ENCODE measurements at places on chromosomes 3 and 15.

- no peak for DNase-seq
Measured at GRCh38 chr3:16101295-16102186, 72.9 kb upstream of the GALNT15 start.

DNA sequence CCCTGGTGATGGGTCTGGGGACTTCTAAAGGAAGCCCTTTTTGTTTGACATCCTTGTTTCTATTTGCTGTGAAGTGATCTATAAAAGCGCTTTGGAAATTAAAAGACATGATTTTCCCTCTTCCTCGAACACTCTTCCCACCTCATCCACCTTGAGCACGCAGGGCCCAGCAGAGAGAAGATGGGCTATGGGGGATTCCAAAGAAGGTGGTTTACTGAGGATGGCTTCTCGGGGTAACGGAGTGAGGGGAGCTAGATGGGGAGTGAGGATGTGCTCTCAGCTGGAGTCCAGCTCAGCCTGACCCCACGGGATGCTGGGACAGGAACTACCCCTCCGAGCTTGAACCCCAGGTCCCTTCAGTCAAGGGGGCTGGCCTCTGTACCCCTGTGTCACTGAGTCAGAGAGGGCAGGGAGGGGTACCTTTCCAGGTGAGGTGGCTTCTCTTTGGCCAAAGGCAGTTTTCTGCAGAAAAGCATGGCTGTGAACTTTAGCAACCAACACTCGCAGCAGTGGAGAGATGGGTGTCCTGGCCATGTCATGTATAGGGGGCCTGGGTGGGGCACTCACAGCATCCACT, 180.7 kb upstream of the SMAD3 start:
- no peak for DNase-seq

- DNase-seq = no peak
Measured at GRCh38 chr15:61227950-61228936, 859 bp downstream of the RORA start.

GRCh38 chr15:81275711-81276392, 48.1 kb downstream of the STARD5 start:
- no peak for DNase-seq

GRCh38 chr3:104868291-104868690, 498.4 kb upstream of the ALCAM start:
- DNase-seq = no peak

- DNase-seq = no peak
Measured at GRCh38 chr15:97600190-97600589, 360.3 kb upstream of the ARRDC4 start.

- DNase-seq = no peak
Measured at GRCh38 chr15:43516185-43516584, 1.2 kb upstream of the MAP1A start.

DNA sequence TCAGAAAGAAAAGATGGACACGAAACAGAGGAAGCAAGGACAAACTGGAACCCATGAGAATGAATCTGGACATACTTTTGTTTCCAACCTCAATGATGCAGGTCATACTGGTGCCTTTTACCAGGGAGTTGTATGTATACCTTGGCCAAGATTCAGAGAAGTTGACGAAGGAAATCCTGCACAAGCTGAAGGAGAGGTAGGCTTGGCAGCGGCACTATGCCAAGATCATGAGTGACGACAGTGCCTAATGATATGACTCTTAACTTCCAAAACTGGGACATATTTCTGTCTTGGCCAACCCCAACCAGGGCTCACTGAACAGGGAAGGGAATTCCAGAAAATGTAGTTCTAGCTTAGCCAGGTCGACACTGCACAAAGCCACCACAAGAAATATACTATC, 149.2 kb upstream of the SLCO3A1 start:
- DNase-seq = no peak

GRCh38 chr3:127960421-127960965, 45.5 kb downstream of the KBTBD12 start:
- no peak for DNase-seq

- no peak for DNase-seq
Measured at GRCh38 chr3:195285372-195285771, 14.4 kb upstream of the XXYLT1 start.

- no peak for DNase-seq
Measured at GRCh38 chr3:187024536-187025226, 94.4 kb downstream of the ST6GAL1 start.

DNA sequence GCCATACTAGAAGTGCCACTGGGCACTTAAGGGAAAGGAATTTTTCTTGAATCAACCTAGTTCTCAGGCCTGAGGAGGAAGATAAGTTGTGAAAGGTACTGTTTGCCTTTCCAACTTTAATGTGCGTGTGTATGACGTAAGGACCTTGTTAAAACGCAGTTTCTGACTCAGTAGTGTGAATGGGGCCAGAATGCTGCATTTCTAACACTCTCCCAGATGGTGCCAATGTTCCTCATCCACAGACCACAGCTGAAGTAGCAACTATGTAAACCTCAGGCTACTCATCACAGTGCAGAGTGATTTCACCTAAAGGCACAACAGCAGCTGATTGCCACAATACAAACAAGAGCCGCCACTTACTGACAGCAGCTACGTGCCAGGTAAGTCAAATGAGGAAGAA, 103.6 kb downstream of the OTOL1 start:
- DNase-seq = no peak

GRCh38 chr3:186775999-186776398, 7.4 kb upstream of the EIF4A2 start:
- DNase-seq = no peak

DNA sequence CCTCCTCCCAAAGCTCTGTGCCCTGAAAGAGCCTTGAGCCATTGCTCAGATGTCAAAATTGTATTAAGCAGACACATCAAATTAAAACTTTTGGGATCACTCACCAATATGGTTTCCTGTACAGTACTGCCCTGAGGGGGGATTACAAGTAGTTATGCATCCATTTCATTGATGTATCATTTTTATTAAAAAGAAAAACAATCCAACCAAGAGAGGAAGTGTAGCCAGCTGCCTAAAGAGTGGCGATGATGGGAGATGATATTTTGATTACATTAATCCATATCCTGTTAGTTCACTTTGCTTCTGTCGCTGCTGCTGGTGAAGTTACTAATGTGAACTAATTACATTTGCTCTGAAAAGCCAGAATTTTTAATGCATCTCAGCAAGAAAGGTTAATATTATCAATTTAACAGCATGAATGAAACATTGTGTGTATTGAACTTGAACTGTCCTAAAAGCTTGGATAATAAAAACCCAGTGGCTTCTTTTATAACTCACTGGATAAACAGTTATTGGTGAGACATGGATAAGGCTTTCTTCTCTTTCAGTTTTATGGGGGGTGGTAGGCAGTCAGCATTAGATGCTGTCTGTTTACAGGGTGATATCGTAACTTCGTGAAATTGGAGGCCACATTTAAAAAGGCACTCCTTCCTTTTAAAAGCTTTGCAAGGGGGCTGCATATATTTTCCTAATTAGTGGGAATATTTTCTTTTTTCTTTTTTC, 87.7 kb downstream of the IGF1R start:
- no peak for DNase-seq

GRCh38 chr15:78695854-78696253, 54.8 kb upstream of the CHRNB4 start:
- no peak for DNase-seq

DNA sequence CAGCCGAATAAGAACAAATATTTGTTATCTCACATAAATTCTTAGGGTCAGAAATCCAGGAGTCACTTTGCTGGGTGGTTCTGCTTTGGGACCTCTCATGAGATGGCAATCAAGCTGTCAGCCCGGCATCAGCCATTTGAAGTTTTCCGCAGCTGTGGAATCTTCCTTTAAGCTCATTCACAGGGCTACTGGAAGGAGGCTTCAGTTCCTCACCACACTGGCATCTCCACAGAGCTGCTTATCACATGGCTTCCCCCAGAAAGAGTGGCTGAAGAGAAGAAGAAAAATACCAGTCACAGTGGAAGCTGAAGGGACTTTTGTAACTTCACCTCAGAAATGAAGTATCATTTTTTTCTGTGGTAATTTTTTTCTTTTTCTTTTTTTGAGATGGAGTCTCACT, 267.7 kb downstream of the CHL1 start:
- DNase-seq = no peak

GRCh38 chr15:28914046-28914445, 28.3 kb downstream of the APBA2 start:
- no peak for DNase-seq

- no peak for DNase-seq
Measured at GRCh38 chr3:55296791-55297190, 190.3 kb downstream of the WNT5A start.

GRCh38 chr15:80199366-80199765, 46.6 kb downstream of the FAH start:
- DNase-seq = no peak

DNA sequence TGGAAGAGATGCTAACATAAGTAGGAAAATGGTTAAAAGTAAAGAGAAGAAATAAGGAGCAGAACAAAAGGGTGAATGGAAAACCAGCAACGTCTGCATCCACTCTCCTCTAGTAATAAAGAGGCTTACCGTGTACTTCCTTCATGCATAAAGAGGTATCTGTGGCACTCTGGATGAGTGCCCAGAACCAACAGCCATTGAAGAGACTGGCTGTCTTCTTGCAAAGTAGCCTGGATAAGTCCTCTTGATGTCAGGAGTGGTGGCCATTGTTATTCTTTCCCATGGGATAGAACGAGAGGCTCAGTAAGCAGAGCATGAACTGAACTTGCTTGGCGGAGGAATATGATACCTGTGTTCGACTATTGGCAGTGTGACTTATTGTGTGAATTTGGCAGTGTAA, 186.2 kb upstream of the RASGRP1 start:
- no peak for DNase-seq

DNA sequence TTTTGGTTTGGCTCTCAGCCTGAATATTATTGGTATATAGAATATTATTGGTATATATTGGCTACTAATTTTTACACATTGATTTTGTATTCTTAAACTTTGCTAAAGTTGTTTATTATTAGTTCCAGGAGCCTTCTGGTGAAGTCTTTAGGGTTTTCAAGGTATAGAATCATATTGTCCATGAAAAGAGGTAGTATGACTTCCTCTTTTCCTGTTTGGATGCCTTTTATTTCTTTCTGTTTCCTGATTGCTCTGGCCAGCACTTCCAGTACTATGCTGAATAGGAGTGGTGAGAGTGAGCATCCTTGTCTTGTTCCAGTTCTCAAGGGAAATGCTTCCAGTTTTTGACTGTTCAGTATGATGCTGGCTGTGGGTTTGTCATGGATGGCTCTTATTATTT, 107.3 kb upstream of the LIPC start:
- DNase-seq = no peak

GRCh38 chr3:70990723-70991122, 592.8 kb downstream of the FOXP1 start:
- no peak for DNase-seq

All from NCI-H2081 treated with DMSO at 0.1 percent for 48 hours (cell line).